ENCODE measurements at places on chromosomes 13 and 19.

GRCh38 chr19:34834472-34835061 is 61.6 kb upstream of the ZNF599 start:
- no peak for DNase-seq

- DNase-seq: no peak
These were observed 10.1 kb upstream of the INSL3 start for GRCh38 chr19:17831419-17831888.

DNA sequence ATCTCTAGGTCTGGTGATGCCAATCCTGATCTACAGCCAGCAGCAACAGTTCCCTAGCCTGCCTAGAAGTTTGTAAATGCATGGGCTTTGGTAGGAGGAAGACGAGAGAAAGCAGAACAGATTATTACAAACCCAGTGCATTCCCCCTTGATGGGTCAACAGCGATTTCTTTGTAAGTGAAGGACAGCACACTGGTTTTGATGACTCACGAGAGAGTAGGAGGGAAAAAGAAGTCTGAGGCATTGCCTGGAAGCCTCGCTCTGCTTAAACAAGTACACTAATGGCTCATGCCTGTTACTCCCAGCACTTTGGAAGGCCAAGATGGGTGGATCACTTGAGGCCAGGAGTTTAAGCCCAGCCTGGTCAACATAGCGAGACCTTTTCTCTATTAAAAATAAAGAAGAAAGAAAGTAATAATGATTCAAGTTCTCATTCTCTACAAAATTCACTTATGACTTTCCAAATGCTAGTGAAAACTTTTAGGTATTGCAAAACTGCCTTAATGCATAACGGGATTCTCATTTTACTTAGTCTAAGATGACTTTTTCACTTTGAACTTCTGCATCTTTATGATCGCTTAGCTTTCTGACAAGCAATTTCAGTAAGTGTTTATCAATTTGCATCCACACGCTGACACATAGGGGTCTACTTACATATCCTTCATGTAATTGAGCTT is 47.7 kb upstream of the USPL1 start:
- no peak for DNase-seq

GRCh38 chr13:87498681-87499080 is 172.5 kb upstream of the SLITRK5 start:
- DNase-seq: no peak

- no peak for DNase-seq
These were observed 108.5 kb downstream of the STK24 start for GRCh38 chr13:98468361-98468760.

- no peak for DNase-seq
These were observed 2.9 kb downstream of the DNAJC15 start for GRCh38 chr13:43026262-43026661.

DNA sequence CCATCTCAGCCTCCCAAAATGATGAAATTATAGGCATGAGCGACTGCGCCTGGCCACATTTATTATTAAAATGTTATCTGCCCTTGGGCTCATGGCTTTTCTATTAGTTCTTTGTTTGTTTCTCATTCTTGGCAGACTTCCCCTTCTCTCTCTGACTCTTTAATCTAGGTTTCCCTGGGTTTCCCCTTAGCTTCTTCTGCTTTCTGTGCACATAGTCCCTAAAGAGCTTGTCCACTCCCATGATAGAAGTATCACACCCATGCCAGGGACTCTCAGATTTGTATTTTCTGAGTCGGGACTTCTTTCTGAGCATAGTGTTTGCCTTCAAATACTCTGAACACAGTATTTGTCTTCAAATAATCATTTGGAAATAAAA is 38.6 kb upstream of the ITM2B start:
- no peak for DNase-seq

- no peak for DNase-seq
These were observed 6.6 kb upstream of the DACH1 start for GRCh38 chr13:71873418-71874247.

DNA sequence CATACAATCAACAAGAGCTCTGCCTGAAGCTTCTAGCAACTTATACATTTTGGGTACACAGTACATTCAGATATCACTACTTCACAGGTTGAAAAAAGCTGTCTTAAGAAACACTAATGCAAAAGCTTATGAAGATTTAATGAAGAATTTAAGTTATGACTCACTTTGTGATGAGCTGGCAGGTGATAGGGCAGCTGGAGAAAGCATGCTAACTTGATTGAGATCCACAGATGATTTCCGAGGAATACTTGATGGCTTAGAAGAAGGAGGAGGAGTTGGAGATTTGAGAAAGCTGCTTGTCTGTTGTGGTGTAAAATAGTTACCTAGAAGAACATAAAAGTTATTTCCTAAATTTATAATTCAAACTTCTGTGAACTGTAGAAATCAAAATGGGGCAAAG is 23.3 kb downstream of the EXOSC8 start:
- no peak for DNase-seq

- DNase-seq: no peak
These were observed 7.7 kb upstream of the FGF9 start for GRCh38 chr13:21663197-21663596.

DNA sequence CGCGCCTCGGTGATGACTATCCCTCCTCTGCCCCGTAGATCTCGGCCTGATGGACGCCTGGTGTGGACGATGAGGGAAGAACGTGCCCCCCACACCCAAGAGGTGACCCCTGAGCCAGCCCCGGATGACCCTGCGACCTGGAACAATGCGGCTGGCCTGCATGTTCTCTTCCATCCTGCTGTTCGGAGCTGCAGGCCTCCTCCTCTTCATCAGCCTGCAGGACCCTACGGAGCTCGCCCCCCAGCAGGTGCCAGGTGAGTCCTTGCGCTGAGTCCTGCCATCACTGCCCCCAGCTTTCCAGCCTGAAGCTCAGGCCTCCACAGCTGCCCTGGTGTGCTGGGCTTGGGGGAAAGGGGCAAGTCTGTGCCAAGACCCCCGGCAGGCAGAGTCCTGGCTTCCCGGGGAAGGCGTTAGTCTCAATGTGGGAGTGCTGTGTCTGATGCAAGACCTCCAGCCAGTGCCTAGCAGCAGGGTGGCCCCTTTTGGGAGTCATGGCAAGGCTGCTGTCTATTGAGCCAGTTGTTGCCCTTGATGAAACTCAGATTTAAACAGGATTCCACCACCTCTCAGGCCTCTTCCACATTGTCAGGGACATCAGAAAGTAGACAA is 67.5 kb downstream of the CHST8 start:
- DNase-seq: no peak

DNA sequence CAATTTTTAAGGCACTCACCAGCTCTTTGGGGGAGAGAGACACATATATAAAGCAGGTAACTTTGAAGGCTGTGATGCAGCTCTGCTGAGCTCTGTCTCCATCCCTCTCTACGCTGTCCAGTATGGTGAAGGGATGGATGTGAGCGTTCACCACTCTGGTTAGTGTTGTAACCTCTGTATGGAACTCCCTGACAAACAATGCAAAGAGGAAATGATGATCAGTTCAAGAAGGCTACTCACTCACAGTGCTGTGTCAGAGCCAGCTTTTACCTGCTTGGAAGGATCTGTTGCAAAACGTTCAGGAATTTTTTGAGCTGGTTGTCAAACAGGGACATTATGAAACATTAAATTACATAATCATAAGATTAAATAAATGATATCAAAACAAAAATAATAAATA is 90.8 kb upstream of the SLC10A2 start:
- no peak for DNase-seq

DNA sequence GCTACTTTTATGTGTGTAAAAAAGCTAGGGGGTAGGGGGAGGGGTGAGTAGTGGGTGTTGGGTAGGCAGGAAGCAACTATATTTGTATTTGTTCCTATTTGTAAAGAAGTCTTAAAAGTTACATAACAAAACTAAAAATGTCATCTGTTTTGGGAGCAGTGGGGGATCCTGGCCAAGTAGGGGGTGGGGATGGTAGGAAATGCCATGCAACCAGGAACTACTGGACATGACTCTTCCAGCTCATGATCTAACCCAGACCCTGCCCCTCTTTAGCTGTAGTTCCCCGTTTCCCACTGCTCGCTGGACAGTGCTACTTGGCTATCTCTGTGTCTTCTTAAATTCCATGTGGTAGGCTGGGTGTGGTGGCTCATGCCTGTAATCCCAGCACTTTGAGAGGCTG is 3.2 kb downstream of the GTF3A start:
- no peak for DNase-seq

DNA sequence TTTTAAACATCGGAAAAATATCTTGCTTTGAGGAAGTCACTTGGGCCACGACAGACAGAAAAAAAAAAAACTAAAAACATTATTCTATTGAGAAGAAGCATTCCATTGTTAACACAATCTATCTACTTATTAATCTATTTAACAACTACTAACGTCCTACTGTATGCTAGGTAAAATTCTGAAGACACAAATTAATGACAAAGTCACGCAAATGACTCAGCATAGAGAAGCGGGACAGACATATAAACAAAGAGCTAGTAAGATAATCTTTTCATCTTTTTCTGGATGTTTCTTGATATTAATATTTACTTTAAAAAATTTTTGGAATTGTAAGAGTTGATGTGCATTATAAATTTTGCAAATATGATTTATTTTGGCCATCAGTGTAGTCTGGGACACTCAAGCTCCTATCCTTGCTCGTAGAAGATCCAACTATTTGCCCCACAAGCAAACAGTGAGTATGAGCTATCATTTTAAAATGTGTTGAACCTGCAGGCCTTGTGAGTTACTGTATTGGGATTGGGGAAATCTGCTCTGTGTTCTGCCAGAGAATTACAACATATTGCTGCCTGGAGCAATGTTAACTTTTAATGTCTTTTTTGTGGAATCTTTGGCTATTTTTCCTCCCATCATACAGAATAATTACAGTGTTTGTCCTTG is 109.1 kb downstream of the PCDH9 start:
- no peak for DNase-seq

DNA sequence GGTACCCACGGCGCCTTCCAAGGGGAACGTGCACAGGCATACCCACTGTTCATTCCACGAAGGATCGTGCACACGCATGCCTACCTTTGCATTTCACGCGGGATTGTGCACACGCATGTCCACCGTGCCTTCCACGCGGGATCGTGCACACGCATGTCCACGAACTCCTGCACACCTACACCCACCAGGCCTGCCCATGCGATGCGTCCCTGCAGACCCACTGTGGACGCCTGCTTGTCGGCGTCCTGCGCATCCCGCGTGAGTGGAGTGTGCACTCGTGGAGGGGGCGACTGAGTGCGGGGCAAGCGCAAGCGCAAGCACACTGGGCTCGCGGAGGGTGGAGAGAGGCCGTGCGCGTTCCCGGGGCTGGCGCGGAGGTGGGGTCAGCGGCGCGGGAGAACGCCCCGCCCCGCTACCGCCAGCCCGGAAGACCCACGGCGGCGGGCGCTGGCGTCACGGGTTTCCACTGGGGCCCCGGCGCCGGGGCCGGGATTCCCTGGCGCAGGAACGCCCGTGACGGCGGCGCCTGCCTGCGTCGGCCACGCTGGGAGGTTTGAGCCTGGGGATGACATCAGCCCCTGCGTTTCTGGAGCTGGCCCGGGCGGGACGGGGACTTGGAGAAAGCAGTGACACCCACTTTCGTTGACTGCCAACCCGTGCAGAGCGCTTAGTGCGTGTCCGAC is 18.7 kb downstream of the GADD45B start:
- no peak for DNase-seq

Data from stimulated activated CD8-positive, alpha-beta memory T cell treated with anti-CD3 and anti-CD28 coated beads, Interleukin-7, amount 100 ng/mL, for 24 hours (primary cell).